ENCODE measurements at places on chromosomes 2 and 18.

DNA sequence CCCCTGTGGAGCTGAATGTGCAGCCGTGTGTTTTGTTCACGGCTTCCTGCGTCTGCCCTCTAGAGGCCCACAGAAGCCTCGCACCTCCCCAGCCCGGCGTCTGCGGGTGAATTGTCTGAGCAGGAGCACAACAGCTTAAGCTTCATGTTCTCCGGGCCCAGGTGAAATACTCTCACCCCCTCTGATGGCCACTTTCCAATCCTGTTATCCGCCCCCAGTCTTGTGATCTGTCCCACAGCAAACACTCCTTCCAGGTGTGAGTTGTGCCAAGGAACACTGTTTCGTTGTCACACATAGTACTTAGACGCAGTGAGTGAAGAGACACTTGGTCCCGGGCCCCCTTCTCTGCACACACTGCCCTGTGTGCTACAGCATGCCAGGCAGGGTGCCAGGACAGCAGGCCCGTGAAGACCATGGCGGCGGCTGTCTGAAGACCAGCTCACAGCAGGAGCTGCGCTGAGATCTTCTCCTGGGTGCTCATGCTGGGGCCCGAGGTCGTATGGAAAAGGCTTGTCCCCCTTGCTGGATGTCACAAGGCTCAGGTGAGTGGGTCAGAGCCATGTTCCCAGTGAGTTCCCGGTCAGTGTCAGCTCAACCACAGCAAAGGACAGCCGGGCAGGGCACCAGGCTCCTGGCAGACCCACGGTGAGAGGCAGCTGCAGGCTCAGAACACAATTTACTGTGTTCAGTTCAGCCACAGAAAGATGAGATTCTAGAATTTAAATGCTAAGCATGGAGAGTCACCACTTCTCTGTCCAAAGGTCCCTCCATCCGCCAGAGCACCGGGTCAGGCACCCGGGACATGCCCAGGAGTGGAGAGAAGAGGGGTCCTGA lies 6.8 kb upstream of the PXDN start:
- peak; percentile 72 for DNase-seq

DNA sequence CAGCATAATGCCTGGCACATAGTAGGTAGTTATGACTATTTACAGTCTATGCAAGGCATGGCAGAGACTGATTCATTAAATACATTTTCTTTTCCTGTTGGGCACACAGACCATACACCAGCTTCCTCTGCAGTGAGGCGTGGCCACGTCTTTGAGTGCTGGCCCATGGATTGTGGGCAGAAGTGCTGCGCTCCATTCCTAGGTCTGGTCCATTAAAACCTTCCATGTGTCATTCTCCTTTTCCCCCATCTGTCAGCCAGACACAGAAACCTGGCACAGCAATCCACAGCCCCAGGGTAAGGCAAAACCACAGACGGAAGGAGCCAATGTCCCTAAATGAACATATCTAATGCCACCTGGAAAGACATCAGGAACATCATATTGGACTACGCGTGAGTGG lies 141.9 kb downstream of the TTC32 start:
- no peak for DNase-seq

GRCh38 chr2:9308186-9308955 lies 101.8 kb downstream of the ASAP2 start:
- no peak for DNase-seq

- DNase-seq: no peak
Measured at GRCh38 chr2:64846177-64846576, 143.0 kb upstream of the SLC1A4 start.

Data from HuH-7 (cell line).